Stimulated activated CD4-positive, alpha-beta T cell treated with anti-CD3 and anti-CD28 coated beads, Interleukin-4, amount 100 ng/mL, for 48 hours (primary cell): ENCODE measurements at places on chromosomes 12 and 14.

GRCh38 chr12:116922194-116922897, 11.6 kb downstream of the FBXW8 start:
- DNase-seq, result no peak

DNA sequence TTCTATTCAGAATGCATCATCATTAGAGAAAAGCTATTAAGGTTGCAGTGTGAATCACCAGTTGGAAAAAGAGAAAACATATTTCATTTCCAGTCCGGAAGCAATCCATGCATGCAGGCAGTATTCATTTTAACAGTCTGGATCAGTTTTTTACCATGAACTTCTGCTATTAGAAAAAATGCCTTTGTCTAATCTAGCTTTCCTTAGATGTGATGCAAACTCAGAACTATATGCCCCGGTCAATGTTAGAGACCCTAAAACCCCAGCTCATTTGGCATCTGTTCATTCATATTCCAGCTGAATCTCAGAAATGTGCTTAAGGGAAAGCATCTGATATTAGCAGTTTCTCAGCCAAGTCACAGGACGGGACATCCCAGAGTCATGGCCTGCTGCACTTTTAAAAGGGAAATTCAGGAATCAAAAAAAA, 8.5 kb downstream of the IRAK3 start:
- DNase-seq, result no peak

DNA sequence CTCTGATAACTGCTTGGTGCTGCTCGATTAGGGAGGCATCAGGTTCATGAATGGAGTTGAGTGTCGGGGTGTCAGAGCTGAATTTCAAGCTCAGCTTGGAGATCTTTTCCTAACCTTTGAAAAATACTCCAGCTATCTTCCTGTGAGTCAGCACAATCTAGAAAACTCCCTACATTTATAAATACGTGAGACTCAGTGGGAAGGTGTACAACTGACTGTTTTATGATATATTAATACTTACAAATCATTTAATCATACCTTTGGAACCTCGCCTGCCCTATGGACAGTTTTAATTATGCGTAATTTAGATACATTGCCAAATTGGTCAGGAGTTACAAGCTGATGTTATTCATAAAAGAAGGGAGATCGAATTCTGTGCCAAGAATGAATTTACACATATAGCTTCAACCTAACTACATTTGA, 961 bp downstream of the CMAS start:
- DNase-seq, result no peak

- DNase-seq, result no peak
Observed at GRCh38 chr12:112514926-112515642, 96.3 kb downstream of the PTPN11 start.

DNA sequence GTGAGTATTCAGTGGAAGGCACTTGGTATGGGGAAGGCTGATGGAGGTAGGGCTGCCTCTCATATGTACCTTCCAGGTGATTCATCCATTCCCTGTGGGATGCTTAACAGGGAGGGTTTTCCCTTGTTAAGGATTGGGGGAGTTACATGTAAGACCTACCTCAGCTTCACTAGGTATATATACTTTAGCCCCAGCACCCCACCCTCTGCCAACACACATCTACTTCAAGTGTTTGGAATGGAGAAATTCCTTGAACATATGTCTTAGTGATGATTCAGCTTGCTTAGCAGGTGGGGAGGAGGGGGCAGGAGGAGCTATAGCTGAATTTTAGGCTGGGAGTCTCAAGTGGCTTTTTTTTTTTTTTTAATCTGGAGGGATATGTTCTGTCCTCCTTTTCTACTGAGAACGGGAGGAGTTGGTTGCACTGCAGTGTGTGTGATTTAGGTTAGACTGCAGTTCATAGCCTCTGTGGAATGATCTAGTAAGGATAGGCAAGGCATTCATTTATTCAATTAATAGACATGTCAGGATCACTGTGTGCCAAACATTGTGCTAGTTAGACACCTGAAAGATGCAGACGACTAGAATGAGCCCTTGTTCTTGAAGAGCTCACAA, 1.7 kb downstream of the PIP4K2C start:
- DNase-seq, result no peak

DNA sequence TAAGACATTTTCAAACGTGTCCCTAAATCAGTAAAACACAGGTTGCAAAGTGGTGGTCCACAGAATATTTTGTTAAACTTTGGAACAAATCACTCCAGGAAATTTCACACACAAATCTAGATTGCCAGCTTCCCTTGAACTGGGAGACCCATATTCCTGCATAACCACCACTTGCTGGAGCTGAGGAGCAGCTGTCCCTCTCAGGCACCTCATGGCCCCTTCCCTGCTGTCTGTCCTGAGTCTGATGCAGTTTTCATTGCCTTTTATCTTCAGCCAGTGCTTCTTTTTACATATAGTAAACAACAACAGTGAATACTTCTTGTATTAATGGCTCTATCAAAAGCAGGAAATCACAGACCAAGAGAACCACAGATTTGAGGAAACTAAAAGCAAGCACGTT, 289.3 kb downstream of the MED13L start:
- DNase-seq, result no peak

GRCh38 chr12:31828071-31828470, 99.2 kb upstream of the AMN1 start:
- DNase-seq, result no peak

DNA sequence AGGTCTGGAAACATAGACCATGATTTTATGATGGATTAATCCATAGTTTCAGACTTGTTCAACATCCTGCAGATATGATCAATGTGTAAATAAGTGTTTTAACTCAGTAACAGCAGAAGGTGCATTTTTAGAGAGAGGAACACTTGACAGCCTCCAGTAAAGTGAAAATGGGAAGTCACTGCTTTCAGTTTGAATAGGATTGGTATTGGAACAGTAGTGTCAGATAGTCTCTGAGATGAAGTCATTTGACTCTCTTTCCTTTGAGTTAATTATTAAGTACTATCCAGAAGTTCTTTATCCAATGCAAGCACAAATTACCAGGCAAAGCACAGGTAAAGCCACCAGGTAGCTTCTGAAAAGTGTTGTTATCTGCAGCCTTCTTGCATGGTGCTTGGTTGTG, 14.5 kb upstream of the NAV3 start:
- no peak for DNase-seq
